Activated CD4-positive, alpha-beta T cell treated with anti-CD3 and anti-CD28 coated beads, Interleukin-10, Interleukin-2, amounts not matched to agents 100 ng/mL and 50 ng/mL, durations not matched to agents 16 hours and 8 hours (primary cell): ENCODE measurements at places on chromosomes 4 and X.

DNA sequence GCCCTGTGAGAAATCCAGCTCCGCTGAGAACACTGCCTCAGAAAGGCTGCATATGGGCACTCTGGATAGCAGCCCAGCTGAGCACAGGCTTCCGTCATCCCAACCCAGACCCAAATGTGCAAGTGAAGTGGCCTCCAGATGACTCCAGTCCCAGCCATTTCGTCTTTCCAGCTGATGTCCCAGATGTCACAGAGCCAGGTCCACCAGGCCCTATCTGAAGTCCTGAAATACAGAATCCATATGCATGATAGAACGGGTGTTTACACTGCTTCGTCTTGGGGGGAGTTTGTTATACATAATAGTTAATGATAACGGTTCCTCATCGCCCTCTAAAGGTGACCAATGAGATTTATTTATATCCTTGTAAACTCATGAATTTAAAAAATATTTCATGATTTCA is 72.6 kb upstream of the TRIM2 start:
- no peak for DNase-seq

- DNase-seq = no peak
These were observed 20.3 kb downstream of the DNAAF6 start for GRCh38 chrX:107226757-107227156.

GRCh38 chrX:106999002-106999975 is 723 bp downstream of the MORC4 start:
- DNase-seq = peak; percentile 47

DNA sequence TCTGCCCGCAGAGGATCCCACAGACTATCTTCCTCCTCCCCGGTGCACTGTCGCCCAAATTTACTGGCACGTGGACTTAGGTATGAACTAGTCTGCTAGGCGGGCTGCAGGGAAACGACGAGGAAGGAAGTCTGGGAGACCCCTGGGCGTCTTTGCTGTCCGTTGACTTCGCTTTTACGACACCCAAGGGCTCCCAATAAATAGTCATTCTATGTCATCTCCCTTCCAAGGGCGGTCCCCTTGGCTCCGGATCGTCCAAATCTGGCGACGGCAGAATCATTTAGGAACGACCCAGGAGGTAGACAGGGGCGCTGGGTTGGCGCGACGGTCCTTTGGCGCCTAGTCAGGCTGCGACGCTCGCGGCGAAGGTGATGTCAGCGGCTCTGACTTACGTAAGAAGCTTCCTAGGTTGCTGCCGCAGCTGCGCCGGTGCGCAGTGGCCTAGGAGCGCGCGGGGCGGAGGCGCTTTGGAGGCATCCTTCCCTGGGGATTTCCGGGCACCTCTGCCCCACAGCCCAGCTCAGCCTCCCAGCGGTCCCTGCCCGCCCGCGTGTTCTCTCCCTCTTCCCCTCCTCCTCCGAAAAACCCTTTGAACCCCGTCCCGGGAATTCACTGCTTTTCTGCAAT is 2.2 kb downstream of the NHS start:
- peak; percentile 15 for DNase-seq

GRCh38 chr4:167321299-167321698 is 87.0 kb upstream of the SPOCK3 start:
- DNase-seq = no peak
